ENCODE measurements at places on chromosomes 5 and 9.

GRCh38 chr9:86500667-86501435 is 146.6 kb upstream of the TUT7 start:
- no peak for DNase-seq

- no peak for DNase-seq
Observed at GRCh38 chr5:178988436-178989220, 6.5 kb downstream of the GRM6 start.

- no peak for DNase-seq
Observed at GRCh38 chr9:4596165-4596922, 65.8 kb upstream of the PLPP6 start.

DNA sequence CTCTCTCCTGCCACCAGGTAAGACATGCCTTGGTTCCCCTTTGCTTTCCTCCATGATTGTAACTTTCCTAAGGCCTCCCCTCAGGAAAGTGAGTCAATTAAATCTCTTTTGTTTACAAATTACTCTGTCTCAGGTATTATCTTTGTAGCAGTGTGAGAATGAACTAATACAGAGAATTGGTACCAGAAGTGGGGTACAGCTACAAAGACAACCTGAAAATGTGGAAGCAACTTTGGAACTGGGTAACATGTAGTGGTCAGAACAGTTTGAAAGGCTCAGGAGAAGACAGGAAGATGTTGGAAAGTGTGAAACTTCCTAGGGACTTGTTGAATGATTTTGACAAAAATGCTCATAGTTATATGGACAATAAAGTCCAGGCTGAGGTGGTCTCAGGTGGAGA is 97.2 kb downstream of the FAM170A start:
- no peak for DNase-seq

DNA sequence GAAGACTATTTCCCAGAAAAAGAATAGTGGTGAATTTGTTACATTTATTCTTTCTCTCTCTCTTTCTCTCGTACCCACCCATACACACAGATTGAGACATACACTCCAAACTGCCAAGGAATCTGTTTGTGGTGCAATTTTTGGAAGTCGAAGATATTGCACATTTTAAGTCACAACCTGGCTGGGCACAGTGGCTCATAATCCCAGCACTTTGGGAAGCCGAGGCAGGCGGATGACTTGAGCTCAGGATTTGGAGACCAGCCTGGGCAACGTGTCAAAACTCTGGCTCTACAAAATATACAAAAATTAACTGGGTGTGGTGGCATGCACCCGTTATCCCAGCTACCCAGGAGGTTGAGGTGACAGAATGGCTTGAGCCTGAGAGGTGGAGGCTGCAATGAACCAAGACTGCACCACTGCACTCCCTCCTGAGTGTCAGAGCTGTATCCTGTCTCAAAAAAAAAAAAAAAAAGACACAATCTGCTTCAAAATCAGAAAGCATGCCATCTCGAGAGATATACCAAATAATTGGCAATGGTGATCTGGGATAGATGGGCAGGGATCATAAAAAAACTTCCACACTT is 19.2 kb upstream of the PLIN2 start:
- no peak for DNase-seq

DNA sequence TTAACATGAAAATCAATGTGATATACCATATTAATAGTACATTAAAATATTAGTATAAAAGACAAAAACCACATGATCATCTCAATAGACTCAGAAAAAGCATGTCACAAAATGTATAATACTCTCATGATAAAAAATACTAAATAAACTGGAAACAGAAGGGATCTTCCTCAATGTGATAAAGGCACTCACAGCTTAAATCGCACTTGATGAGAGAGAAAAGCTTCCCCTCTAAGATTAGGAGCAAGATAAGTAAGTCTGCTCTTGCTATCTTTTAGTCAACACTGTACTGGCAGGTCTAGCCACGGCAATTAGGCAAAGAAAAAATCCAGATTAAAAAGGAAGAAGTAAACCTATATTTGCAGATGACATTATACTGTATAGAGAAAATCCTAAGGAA is 21.8 kb upstream of the MSH3 start:
- DNase-seq = no peak

GRCh38 chr9:87529671-87530070 is 32.0 kb downstream of the DAPK1 start:
- DNase-seq = no peak

GRCh38 chr5:132298298-132299212 is 4.4 kb downstream of the SLC22A4 start:
- DNase-seq = no peak

DNA sequence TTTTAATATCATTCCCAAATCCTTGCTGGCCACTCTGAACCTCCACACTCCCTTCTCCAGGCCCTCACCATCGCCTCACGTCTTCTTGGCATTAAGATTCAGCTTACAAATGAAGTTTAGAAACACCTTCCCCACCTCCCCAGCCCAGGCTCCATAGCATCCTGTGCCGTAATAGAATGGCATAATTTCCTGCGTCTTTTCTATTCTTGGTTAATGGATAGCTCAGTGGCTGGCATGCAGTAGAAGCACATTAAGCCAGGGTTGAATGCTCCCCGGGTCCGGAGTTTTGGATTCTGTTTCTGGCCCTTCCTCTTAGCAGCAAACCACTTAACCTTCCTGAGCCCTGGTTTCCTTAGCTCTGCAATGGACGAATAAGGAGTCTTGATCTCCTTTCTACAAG is 13.8 kb downstream of the WWC1 start:
- no peak for DNase-seq

GRCh38 chr9:31486630-31487029 is 897.8 kb upstream of the ACO1 start:
- no peak for DNase-seq
